Activated gamma-delta T cell treated with anti-CD3 and anti-CD28 coated beads, Interleukin-2, amount 50 U/mL, for 16 hours (primary cell): ENCODE measurements at places on chromosomes 3 and 15.

DNA sequence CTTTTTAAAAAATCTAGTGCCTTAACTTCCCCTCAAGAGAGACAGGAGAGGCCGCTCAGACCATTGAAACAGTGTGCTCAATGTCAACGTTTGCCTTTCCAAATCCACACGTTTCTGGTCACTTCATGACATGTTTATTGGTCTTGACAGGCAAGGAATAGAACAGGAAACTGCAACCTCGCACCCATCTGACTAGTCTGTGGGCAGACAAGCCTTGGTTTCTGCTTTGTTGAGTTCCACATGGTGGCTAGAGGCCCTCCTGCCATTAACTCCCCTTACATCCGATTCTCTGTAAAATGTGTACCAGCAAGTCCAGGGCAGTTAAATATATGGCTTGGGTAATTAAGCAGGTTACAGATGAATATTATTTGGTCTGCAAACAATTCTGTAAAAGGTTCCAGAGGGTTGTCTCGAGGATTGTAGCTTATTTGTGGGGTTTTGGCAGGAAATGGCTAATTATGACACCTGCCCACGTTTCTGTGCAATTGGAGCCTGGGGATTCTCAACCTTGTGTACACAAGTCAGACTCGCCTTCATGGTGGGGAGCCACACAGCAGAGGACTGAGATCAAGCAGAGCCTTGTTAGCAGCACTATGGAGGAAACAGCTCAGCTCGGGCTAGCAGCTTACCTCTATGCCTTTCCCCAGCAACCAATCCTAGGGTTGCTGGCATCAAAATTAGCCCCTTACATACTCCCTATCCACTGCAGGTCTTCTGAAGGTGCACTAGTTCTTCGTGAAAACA lies 317.5 kb upstream of the IGF1R start:
- no peak for DNase-seq

- no peak for DNase-seq
These were observed 174.0 kb upstream of the PRICKLE2 start for GRCh38 chr3:64399205-64399800.

GRCh38 chr3:70556056-70556455 lies 243.6 kb upstream of the MDFIC2 start:
- DNase-seq: no peak

- no peak for DNase-seq
These were observed 346.8 kb upstream of the SATB1 start for GRCh38 chr3:18771931-18772330.

DNA sequence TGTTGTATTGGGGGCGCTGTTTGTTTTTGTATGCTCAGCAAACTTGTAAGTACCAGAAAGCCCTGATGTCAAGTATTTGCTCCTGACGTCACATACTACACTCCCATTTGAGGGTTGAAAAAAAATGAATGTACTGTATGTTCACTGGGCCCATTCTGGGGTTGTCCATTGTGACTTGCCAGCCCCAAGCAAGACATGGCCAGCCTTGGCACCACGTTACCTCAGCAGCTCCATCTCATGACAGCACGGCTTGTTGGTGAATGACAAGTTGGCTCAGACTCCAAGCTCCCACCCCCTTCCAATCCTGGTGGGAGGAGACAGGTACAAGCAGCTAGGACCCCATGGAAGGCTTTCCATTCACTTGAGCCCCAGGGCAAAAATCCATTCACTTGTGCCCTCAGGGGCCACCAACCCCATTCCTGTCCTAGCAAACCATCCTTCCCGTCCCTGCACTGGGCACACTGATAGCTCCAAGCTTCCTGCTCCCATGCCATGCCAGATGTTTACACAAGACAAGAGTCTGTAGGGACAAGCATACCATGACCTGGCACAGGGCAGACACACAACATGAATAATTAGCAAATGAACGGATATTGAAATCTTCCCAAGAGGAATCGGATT lies 1.6 kb downstream of the PHGR1 start:
- DNase-seq: no peak

GRCh38 chr15:68699881-68700454 lies 120.7 kb downstream of the ANP32A start:
- DNase-seq: no peak

DNA sequence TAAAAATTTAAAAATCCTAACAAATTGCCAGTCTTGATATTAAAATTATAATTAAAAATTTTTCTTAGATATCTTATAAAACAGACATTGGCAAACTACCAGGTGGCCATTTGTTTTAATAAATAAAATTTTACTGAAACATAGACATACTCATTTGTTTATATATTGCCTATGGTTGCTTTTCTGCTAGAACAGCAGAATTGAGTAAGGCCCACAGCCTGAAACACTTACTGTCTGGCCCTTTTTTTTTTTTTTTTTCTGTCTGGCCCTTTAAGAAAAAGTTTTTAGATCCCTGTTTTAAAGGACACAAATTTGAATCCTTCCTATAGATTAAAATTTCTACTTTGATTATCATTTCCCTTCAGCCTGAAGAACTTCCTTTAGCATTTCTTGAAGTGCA lies 60.5 kb upstream of the CTDSPL2 start:
- no peak for DNase-seq

GRCh38 chr3:64105816-64106215 lies 82.5 kb upstream of the PSMD6 start:
- no peak for DNase-seq

GRCh38 chr15:54884312-54884711 lies 312.4 kb downstream of the RSL24D1 start:
- no peak for DNase-seq

DNA sequence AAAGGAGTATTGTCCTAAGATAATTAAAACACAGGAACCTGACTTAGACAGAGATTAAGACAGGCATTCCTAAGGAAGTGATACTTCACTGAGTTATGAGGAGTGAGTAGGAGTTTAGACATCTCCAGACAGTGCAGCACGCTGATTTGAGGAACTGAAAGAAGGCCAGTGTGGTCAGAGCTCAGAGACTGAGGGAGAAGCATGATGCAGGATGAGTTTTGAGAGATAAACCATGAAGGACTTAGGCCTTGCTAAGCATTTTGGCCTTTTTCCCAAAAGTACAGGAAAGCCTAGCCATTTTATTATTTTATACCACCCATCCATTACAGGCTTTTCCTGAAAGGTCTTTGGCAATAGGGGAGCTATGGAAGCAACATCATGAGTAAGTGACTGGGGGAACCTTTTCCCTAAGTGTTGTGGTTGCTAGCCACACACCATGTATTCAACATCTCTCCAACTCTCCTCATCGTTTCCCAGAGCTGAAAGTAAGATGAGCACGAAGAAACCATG lies 375.6 kb upstream of the TPRG1 start:
- DNase-seq: no peak

DNA sequence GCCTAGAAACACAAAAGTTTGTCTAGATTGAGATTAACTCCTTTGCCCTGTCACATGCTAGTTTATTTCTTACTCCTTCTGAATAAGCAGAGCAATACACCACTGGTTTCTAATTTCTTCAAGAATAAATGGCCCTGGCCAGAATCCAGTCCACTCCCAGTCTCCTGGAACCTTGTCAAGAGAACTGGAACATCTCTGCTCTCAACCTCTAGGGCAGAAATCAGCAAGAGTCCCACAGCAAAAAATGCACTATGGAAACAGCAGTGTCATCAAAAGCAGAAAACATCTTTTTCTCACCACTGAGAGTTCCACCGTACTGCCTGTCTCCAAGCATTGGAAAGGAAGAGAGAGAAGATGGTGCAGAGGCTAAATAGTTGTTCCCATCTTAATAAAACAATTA lies 35.9 kb upstream of the PPP2R3A start:
- no peak for DNase-seq

DNA sequence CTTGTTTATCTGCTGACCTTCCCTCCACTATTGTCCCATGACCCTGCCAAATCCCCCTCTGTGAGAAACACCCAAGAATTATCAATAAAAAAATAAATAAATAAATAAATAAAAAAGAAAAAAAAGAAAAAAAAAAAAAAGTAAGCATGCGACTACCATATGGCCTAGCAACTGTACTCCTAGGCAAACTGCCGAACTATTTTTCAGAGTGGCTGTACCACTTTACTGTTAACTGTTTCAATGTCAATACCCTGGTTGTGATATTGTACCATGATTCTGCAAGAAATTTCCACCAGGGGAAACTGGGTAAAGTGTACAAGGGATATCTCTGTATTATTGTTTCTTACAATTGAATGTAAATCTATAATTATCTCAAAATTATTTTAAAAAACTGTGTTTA lies 41.3 kb upstream of the MAP4 start:
- DNase-seq: no peak

GRCh38 chr15:66772604-66773128 lies 70.6 kb downstream of the SMAD6 start:
- no peak for DNase-seq

- DNase-seq: no peak
These were observed 73.4 kb upstream of the PRR23C start for GRCh38 chr3:139117883-139118760.

GRCh38 chr15:44584162-44584749 lies 47.3 kb downstream of the EIF3J start:
- peak; percentile 20 for DNase-seq

DNA sequence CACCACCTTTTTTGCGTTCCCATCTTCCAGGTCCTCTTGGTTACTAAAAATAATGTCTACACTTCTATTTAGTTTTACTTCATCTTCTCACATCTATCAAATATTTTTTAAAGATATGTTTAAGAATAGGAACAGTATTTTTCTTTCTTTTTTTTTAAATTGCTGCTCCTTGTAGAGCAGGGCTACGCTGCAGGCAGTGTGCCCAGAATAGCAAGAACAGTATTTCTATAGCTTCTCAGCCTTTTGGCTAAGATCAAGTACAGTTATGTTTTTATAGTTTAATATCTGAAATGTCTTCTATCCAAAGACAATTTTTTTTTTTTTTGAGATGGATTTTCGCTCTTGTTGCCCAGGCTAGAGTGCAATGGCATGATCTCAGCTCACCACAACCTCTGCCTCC lies 73.0 kb downstream of the MYO9A start:
- no peak for DNase-seq

DNA sequence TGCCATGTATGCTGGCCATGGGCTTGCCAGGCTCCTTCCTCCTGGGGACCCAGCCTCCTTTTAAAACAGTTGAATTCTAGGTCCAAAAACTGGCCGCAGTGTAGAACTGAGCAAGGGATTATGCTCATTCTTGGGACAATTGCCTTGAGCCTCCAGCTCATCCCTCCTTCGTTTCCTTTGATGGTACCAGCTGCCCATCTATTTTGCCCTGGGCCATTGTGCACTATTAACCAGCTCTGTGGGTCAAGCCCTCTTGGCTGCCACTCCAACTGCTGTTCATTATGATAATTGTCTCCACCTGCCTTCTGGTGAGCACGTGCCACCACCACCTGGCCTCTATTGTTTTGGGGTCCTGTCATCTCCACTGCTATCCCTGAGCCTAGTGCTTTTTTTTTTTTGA lies 75.8 kb upstream of the SYN2 start:
- no peak for DNase-seq

DNA sequence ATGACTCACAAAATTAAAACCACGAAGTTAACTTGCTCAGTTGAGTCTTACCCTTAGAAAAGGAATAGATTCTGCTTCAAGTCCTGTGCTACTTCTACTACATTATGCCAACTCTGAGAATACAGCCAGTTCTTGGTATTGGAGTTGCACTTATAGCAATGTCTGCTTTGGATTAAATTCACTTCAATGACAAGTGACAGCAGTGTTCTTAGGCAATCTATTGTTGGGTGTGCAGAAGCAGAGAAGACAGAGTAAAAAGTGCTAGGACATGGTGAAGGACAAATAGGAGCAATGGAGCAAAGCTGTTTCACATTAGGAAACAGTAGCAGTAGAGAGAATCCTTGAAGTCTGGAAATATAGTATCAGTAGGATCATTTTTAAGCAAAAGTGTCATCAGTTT lies 713.1 kb downstream of the SI start:
- DNase-seq: no peak

GRCh38 chr3:170999737-171000242 lies 26.7 kb downstream of the SLC2A2 start:
- DNase-seq: no peak

DNA sequence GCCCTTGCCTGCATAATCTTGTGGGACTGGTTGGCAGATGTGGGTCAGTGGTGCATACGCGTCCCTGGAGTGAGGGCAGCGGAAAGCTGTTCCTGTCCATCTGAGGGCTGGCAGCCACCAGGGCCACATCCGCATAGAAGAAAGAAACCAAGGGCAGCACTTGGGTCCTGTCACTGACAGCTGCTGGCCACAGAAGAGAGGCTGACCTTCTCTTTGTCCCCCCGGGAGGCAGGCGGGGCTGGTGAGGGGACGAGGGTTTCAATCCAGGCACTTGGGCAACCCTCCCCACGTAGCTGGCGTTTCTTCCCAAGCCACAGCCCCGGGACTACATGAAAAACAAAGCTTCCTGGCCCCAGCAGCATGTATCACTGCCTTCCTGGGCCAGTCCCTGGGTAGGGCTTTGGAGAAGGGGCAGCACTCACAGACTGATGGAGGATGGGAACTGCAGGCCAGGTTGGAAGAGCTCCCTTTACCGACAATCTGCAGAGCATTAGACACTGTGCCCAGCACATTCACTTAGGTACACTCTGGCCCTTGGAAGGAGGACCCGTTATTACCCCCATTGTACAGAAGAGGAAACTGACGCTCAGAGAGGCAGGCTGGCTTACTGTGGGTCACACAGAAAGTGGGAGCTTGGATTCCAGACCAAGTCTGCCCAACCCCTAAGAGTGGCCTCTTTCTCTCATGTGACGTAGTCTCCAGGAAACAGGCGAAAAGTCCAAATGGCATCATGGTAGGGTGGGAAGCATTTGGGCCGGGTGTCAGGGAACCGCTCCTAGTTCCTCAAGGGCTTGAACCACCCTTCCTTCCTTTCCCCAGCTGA lies 78.8 kb upstream of the SLC6A6 start:
- no peak for DNase-seq

DNA sequence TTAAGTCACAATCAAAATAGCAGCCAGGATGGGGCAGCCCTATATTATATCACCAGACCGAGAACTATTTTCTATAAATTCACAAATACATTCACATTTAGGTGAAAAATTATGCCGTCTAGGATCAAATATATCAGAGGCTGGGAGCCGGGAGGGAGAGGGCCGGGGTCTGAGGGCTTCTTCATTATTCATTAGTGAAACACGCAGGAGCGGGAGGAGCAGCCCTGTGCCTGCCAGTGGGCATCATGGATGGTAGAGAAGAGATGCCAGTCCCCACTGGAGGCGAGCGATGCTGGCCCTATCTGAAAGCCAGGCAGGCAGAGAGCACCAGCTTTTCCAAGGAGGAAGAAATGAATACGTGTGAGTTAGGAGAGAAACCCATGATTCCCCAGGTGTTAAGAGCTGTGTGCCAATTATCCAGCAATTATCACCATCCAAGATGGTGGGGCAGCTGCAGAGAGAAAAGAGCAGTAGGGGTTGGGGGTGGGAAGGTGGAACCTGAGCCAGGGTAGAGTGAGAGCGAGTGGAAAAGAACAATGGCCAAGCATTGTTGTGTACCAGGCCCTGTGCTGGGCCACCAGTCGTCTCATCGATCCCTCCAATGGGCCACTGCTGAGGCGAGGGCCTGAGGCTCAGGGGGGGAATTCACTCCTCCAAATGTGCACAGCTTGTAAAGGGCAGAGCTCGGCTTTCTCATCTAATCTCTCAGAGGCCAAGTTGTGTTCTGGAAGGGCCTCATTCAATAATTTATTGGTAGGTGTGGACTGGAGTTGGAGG lies 261.3 kb upstream of the TLE3 start:
- no peak for DNase-seq
